ENCODE measurements at places on chromosomes 3 and 15. TPM values are rescaled to one million over a fixed set of nuclear protein-coding genes. Genes with fewer than 3 reads are reported as not detected.

The SGO1 gene
- total RNA-seq = 2.0 TPM

The ASB14 gene
- not detected for total RNA-seq

The C3orf22 gene
- total RNA-seq = not detected

The EPB42 gene
- 1.2 TPM for total RNA-seq

The NDUFAF3 gene
- total RNA-seq = 24.1 TPM

The CDC25A gene
- total RNA-seq = 3.0 TPM

The FGF12 gene
- 103 TPM for total RNA-seq

The CDHR4 gene
- total RNA-seq = under 0.01 TPM

The DNAJC13 gene
- total RNA-seq = 59.0 TPM
